Fibroblast of mammary gland (primary cell): ENCODE measurements at places on chromosomes 5 and 9.
A peak's percentile ranks its signal among the peaks of the same experiment; 100 is the strongest.

- no peak for DNase-seq
These were observed 41.1 kb downstream of the LAMC3 start for GRCh38 chr9:131049829-131050715.

GRCh38 chr9:3385871-3386270, 139.9 kb downstream of the RFX3 start:
- DNase-seq, result no peak

GRCh38 chr5:172757394-172758010, 13.5 kb downstream of the DUSP1 start:
- DNase-seq, result no peak

DNA sequence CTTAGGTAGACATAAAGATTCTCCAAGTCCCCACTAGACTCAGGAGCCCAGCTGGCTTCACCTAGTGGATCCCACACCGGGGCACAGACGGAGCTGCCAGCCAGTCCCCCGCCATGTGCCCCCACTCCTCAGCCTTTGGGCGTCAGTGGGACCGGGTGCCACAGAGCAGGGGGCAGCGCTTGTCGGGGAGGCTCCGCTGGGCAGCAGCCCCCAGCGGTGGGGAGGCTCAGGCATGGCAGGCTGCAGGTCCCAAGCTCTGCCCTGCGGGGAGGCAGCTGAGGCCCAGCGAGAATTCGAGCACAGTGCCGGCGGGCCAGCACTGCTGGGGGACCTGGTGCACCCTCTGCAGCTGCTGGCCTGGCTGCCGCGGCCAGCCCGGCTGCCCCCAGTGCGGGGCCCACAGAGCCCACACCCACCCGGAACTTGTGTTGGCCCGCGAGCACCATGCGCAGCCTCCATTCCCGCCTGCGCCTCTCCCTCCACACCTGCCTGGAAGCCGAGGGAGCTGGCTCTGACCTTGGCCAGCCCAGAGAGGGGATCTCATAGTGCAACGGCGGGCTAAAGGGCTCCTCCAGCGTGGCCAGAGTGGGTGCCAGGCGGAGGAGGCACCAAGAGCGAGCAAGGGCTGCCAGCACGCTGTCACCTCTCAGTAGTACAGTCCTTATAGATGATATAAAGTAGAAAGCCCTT, 390.7 kb downstream of the PLK2 start:
- DNase-seq, result no peak

DNA sequence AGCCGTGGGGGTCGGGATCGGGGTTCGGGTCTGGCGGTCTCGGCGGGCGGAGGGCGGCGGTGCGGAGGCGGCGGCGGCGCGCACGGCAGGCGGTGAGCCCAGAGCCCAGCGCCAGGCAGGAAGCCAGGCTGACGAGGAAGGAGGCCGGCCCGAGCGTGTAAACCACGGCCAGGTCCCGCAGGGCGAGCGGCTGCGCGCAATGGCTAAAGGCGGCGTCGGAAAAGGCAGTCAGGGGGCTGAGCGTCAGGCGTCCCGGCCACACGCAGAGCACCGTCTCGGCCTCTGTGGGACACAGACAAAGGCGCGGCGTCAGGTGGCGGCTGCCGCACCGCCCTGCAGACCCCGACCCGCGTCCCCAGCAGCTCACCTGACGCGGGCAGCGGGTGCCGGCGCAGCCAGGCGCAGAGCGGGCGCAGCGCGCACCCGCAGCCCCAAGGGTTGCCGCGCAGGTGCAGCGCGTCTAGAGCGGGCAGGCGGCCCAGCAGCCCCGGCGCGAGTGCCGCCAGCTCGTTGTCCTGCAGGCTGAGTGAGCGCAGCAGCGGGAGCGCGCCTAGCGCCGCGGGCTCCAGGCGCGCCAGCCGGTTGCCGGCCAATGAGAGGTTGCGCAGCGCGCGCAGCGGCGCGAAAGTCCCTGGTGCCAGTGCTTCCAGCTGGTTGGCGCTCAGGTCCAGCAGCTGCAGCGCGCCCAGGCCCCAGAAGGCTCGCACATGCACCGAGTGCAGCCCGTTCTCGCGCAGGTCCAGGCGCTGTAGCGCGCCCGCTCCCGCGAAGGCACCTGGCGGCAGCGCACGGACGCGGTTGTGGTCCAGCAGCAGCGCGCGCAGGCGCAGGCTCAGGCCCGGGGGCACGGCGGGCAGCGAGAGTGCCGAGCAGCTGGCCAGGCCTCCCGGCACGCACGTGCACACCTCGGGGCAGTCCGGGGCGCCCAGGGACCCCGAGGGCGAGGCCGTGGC, 671 bp downstream of the LRRC26 start:
- DNase-seq, result peak; percentile 30

- peak; percentile 11 for DNase-seq
These were observed 84.1 kb downstream of the ERBIN start for GRCh38 chr5:66010476-66010875.

DNA sequence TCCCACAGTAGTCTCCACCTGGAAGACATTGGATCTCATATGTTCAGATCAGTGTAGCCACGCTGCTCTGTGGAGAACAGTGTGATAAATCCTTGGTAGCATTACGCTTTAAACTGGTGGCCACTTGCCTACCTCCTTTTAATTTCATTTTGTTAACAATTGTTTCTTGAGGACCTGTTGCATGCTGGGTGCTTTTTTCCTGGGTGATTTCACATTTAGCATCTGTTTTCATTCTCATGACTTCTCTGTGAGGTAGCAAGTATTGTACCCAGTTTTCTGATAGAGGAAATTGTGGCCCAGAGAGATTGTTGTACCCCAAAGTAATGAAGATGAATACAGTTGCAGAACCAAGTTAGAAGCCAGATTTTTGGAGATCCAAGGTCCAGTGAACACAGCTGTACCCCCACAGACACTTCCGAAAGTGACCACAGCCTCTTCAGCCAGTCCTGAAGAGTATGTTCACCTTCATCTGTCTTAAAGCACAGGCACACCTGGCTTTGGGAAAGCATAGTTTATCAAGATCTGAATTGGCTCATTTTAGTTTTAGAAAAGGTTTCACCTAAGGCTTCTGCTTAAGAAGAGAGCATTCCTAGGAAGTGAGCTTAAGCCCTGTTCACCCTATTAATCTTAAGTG, 75.2 kb downstream of the F2RL2 start:
- no peak for DNase-seq

- DNase-seq, result peak; percentile 39
These were observed 121.7 kb upstream of the BNC2 start for GRCh38 chr9:16992138-16992537.

GRCh38 chr5:115431116-115431515, 113.5 kb downstream of the FEM1C start:
- DNase-seq, result no peak

GRCh38 chr5:145668714-145669113, 166.4 kb downstream of the PRELID2 start:
- DNase-seq, result no peak

DNA sequence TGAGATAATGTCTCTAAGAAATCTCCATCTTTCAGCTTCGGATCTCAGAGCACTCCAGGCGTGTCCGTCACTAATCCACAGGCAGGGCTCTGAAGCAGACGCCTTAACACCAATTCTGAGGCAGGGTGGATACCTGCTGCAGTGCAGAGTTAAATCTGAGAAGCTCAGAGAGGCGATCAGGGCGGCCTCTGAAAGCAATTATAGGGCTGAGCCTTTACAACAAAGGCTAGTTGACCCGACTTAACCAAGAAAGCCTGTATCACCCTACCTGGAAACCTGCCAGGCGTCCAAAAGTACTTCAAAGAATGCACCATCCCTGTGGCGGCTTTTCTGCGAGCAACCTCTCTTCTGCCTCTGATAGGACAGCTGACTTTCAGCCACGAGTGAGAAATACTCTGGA, 134.8 kb upstream of the MSX2 start:
- DNase-seq, result no peak

- DNase-seq, result no peak
These were observed 41.2 kb upstream of the FAM174A start for GRCh38 chr5:100493996-100494395.

DNA sequence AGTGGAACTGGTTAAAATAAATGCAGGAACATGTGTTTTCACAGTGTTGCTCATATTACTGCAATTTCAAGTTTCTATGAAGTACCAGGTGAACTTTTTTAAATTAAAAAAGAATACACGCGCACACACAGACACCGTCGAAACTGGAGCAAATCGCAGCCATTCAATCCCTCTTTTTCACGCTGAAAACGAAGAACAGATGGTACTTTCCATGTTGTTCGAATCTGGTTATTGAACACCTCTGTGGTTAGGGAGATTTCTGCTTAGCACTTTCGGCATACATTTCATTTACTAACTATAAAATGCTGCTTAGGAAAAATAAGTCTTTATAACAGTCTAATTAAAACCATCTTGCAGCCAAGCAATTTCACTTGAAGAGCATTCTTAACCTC, 6.8 kb downstream of the ZNF608 start:
- DNase-seq, result no peak

GRCh38 chr9:108105885-108106284, 616.3 kb upstream of the KLF4 start:
- DNase-seq, result no peak

GRCh38 chr5:52177193-52177592, 610.5 kb upstream of the ITGA1 start:
- no peak for DNase-seq

DNA sequence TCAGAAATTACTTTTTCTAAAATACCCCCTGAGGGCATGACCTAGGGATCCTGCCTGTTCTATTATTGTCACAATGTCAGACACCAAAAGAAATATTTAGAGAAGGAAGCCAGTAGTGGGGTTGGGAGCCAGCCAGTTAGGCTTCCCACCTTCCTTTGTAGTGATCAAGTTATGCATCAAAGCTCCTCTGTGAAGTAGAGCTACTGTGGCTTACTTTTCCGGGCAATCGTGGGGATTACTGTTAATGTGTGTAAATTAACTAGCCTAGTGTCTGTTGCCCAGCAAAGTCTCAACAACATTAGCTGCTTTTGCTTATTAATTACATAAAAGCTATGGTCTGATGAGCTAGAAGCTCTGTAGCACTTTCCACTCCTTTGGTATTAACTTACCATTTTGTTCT, 109.0 kb upstream of the PCAT7 start:
- no peak for DNase-seq

DNA sequence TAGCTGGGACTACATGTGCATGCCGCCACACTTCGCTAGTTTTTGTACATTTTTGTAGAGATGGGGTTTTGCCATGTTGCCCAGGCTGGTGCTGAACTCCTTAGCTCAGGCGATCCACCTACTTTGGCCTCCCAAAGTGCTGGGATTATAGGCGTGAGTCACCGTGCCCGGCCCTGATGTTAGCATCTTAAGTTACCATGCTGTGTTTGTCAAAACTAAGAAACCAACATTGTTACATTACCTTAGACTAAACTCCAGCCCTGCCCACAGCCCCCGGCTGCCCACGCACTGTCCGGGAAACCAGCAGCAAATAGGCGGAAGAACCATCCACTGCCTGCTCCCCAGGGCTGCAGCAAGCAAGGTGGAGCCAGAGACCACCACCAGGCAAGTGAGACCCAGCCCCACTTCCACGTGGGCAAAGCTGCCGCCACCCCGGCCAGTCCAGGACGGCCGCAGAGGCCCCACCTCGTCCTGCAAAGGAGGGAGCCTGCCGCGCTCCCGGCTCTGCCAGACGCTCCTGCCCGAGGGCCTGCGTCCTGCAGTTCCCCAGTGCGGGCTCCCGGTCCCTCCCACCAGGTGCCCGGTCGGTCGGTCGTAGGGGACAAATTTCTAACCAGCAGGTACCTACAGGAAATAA, 35.7 kb upstream of the TXN start:
- DNase-seq, result no peak

DNA sequence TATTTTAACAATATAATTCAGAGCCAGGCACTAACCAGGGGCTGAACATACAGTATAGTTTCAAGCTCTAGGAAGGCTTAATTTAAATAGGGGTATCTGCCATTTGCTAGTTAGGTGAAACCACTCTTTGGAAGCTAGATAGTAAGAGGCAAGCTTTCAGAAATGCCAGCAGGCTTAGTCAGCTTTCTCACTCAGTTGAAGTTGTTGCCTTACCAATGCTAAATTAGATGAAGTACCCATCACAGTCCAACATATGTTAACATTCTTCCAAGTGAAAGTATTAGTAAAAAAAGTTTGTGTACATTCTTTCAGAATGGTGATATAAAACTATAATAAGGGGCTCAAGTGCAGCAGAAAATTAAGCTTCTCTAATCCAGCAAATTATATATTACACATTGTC, 215.0 kb downstream of the CNTLN start:
- peak; percentile 14 for DNase-seq

DNA sequence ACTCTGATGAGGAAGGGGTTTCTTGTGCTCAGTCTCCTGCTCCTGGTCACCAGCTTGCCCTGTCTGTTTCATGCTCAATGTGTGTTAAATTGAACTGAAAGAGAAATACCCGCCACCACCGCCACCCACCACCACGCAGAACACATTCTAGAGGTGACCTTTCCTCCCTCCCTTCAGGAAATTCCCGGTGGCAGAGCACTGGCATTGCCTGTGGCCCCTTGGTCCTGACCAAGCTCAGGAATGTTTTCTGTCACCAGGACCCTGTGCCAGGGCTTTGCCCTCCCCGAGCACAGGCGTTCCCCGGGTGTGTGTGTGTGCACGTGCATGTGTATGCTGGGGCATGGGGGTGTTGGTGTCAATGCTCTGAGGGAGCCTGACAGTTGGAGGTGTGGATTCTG, 10.2 kb upstream of the SLC25A51 start:
- no peak for DNase-seq

DNA sequence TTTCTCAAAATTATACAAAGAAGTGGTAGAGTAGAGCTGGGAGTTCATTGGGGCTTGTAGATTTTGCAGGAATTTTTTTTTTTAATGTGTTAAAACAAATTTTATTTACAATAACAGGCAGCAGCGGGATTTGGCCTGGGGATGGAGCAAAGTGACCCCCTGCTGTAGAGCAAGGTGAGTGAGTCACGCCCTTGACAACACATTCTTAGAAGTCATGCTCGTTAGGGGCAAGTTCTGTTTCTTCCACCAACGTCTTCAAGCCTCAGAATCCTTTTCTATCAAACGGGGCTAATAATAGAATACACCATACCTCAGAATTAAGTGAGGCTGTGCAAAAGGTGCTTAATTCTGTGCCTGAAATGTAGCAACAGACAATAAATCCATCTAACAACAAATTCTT, 1.1 kb upstream of the ANKDD1B start:
- DNase-seq, result no peak
